MCF 10A (cell line): ENCODE measurements at places on chromosomes 2 and 18. TPM values are rescaled to one million over a fixed set of nuclear protein-coding genes. Genes with fewer than 3 reads are reported as not detected.

DNA sequence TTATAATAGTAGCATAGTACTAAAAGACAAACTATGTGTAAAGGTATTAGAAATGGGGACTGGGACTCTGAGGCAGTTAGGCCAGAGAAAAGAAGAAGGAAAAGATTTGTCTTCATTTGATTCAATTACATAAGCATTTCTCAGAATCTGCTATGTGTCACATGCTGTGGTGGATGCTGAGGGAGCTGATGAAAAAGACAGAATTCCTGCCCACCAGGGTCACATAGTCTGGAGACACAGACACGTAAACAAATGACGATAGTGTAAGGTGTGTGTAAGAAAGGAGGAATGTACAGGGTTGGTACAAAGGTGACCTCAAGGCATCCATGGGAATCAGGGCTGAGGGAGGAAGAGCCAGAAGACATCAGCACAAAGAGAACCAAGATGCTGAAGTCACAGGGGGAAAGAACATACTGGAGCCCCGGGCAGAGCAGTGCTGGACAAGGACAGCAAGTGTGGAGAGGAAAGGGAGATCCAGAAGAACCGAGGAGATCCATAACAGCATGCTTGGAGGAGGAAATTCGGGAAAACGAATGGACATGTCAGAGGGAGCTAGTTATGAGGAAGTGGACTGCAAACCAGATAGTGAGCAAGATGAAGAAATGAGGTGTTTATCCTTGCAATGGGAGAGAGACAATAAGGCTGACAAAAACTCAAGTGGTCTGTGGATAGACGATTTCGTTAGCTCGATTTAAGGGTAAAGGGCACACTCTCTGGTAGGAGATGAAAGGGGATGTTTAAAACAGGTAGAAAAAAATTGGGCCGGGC, 1.2 kb upstream of the MAPRE3 start:
- no peak for DNase-seq

- peak; percentile 82 for DNase-seq
Measured at GRCh38 chr2:39871291-39871761, 92.3 kb upstream of the THUMPD2 start.

Gene PLB1
- total RNA-seq: 0.91 and 1.8 TPM in 2 replicates

Gene ANKRD30B
- total RNA-seq: not detected in 2 replicates

Gene NETO1
- total RNA-seq: 0.82 TPM in 1 of 2 replicates, not detected in the other

Gene KHK
- total RNA-seq: 1.7 and 2.6 TPM in 2 replicates

DNA sequence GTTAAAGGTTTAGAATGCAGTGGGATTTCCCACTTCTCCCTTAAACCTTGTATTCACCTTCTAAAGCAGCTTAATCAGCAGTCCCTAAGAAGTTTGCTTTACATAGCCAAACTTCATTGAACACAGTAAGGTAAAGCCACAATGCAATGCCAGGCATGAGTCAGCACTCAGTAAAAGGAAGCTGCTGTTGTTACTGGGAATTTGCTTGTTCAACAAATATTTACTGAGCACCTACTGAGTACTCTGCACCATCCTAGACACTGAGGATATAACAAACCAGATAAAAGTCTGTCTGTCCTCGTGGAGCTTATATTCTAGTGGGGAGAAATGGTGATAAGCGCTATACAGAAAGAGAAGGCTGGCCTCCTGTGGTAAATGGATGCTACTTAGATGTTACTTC, 162.7 kb downstream of the PKP4 start:
- peak; percentile 62 for DNase-seq

Gene AKAIN1
- not detected in 2 replicates for total RNA-seq

DNA sequence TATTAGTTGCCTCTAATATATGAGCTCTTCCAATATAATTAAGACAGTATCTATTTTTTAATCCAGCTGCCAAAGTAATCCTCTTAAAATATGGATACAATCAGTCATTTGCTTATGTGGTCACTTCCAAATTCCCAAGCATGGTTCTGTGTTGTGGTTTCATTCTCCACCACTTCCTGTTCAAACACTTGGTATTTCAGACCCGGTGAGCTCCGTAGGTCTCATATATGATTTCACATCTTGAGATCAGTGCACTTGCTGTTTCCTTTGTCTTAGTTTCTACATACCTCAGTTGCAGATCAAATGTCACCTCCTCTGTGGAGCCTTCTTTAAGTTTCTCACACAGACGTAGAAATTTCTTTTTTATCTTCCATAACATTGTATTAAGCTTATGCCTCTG, 254.2 kb downstream of the KCNS3 start:
- DNase-seq: no peak

DNA sequence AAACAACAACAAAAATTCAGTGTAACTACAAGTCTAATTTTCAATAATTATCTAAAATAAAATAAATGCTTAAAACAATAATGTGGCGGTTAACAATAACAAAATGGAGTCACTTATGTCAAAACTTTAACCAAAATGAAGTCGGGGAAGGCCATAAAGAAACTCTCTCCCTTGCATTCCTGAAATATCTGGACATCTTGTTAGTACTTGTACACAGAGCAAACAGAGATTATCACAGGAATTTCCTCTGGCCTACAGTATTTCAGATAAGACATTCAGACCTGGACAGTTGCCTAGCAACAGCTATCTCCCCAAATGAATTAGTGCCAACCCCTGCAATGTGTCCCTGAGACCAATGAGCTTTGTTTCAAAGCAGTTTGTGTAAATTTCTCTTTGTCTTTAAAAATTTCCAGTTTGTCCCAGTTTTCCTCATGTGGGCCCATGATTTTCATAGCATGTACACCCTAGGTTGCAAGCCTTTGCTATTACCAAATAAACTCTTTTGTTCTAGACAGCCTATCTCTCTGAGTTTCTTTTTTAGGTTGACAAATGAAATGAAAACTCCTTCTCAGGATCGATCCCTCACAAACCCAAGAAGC, 68.6 kb downstream of the EXOC6B start:
- no peak for DNase-seq

Gene RNF181
- 125 and 215 TPM in 2 replicates for total RNA-seq

GRCh38 chr2:46296840-46297545, at the start of gene EPAS1:
TSS of gene EPAS1 (plus strand) at chr2:46297407. CDS start at chr2:46297912, 505 bp downstream.
- peak; percentile 87 for DNase-seq

Gene GKN1
- not detected in 2 replicates for total RNA-seq

Gene MBP
- 31.6 and 31.7 TPM in 2 replicates for total RNA-seq

Gene RTP5
- total RNA-seq: not detected in 2 replicates

DNA sequence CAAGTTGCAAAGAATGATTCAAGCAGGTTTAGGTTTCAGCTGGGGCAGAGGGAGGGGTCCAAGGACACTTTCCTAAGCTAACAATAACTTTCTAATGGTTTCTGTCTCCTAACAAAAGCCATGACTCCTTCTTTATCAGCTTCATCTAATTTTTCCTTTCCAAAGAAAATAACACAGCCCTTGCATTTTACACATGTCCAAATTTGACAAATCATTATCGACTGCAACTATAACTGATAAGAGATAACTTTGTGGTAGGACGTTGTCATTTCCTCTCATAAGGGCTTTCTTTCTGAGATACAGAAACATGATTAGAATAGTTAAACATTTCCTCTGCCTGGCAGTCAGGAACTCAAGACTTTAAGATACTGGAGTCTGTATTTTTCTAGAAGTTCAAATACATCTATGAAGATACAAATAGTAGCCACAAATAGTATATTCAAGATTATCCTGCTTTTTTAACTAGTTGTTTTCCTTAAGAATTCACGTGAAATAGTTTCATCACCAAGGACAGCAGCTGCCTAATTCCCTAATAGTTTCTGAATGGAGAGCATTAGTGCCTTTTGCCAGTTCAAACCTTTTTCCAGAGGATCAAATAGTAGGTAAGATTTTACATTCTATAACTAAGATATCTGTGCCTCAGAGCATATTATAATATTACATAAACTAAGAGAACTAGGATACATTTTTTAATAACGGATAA, 263.2 kb downstream of the EXOC6B start:
- no peak for DNase-seq

DNA sequence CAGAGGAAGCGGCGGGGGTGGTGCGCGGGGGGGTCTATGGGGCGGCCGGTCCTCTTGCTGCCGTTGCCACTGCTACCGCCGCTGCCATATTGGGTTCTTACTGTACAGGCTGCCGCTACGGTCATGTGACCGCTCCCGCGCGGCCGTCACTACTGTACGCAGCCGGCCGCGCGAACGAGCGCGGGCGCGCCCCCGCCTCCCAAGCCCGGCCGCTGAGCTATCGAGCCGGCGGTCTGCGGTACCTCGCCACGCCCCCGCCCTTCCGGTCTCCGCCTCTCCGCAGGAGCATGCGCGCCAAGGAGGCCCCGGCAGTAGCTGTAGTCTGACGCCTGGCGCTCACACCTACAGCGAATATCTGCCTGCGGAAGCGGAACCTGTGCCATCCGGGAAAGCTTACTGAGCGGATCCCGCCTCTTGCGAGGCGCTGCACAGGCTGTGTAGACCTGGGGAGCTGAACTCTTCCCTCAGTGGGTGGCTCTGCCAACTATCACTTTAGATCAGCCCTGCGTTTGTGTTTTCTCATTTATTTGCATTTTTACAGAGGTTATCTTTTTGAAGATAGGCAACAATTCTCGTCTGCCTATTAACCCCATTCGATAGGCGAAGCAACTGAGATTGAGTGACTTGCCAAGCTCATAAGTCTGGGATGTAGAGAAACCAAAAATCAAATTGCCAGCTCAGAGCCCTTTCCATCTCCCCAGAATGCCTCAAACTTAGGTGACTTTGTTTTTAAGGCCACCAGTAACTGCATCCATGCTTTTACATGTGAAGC, at the start of gene ASXL2:
Gene ASXL2, minus strand, starts transcription at position 127 of the 772 bp plus-strand sequence. CDS start 265 bp downstream, outside the sequence.
- peak; percentile 95 for DNase-seq

DNA sequence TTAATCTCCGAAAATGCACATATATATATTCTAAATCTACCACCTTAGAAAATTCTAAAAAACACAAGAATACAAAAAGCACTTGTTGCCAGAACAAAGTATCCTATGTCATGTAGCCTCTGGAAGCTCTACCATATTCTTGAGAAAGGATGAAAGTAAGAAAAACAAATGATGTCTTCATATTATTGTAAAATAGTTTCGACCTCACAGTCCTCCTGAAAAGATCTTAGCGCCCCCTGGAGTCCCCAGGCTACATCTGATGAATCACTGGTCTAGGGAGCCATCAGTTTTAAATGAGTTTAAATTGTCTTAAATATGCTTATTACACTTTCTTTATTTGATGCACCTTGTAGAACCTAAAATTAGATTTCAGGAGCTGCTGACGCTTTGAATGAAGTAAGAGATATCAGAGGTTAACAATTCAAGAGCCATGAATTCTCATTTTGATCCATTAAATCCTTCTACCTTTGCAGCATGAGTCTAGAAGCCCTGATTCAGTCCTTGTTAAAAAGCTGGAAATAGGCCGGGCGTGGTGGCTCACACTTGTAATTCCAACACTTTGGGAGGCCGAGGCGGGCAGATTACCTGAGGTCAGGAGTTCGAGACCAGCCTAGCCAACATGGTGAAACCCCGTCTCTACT, 138.8 kb downstream of the MCFD2 start:
- DNase-seq: peak; percentile 81

GRCh38 chr2:29206941-29207340, 91.7 kb downstream of the CLIP4 start:
- no peak for DNase-seq

DNA sequence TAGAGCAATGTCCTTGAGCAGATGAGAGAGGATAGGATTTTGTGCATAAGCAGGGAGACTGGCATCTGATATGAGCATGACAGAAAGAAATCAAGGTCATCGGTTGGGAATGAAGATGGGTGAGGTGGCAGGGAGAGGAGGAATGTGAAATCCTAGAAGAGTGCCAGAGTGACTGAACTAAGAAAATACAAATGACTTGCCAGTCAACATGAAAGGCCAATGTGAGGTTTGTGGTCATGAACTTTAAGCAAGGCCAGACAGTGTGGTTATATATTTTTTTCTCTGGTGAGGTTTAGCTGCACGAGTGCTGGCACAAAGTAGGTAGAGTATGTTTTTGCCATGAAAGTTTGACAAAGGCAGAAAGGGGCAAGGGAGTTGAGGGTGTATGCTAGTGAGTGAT, 21.2 kb downstream of the QPCT start:
- no peak for DNase-seq

GRCh38 chr2:217269701-217270484, 410.0 kb upstream of the TNP1 start:
- no peak for DNase-seq

DNA sequence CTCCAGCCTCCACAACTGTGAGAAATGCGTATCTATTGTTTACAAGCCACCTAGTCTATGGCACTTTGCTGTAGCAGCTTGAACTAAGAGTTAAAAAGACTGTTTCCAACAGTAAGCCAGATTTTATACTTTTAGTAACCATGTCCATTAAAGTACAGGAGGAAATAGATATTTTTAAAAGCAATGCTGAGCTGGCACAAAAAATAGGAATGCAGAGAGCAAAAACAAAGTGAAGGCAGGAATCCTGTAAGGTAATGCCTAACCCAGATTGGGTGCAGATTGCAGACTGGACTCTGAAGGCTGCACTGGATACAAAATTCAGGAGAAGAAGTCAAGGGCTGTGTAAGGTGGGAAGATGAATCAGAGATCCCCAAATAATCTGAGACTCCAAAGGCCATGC, 55.5 kb downstream of the SH3YL1 start:
- no peak for DNase-seq

DNA sequence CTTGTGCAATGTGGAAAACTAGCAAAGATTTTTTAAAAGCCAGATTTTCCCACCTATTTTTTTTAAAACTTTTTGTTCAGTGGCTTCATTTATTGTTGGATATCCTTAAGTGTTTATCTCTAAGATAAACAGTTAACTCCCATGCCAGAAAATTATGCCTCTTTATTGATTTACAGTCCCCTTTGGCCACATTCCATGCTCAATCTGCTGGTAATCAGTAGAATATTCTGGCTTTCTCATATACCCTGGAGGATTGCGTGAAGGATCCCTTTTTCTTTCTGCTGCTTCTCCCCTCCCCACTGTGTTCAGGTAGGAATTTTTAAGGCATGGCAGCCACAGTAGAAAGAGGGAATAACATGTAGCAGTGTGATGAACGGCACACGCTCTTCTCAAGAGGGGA, 2.6 kb downstream of the GRHL1 start:
- DNase-seq: no peak

- DNase-seq: no peak
Measured at GRCh38 chr2:96524482-96525210, 11.9 kb upstream of the ARID5A start.

- no peak for DNase-seq
Measured at GRCh38 chr2:234845602-234846590, 105.9 kb upstream of the SH3BP4 start.

Gene PIGN
- total RNA-seq: 29.4 and 29.5 TPM in 2 replicates

DNA sequence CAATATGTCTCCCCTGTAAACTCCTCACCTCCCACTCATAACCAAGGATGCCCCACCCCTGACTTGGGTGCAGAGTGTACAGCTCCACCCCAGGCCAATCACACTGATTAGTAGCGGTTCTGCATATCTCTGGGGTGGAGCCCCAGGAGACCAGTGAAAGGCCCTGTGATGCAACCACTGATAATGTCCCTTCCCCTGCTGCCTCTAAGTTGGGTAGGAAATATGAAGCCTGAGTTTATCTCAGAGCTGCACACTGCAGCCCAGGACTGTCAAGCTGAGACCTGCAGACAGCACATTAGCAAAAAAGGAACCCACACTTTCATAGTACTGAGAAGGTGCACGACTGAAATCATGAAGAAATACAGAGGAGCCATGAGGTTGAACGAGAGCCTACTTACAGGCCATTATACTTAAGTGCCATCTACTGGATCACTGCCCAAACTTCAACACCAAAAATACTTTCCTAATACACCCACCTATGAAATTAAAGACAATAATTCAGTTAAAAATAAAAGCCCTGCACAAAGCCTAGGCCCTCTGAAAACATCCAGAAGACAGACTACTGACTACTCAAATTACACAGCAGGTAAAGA, 455.4 kb upstream of the LRRTM4 start:
- peak; percentile 1 for DNase-seq

- DNase-seq: no peak
Measured at GRCh38 chr2:95310216-95310615, 13.1 kb downstream of the KCNIP3 start.
